ENCODE measurements at places on chromosomes 2 and 18.

DNA sequence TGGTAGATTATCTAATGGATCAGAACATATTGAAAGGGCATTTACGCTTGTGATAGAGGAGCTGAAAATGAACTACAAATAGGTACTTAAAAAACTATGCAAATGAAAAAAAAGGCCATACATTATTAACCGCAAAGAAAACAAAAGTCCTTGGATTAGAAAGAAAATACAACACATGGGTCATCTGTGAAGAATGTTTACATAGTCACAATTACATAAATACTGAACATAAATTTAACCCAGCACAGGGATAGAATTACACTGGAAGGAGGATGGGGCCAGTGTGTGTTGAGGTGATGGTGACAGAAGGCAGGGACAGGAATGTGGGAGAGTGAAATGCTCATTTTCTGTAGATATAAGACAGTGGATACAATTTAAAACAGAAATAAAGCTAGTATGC is 6.6 kb downstream of the NTSR2 start:
- no peak for DNase-seq

DNA sequence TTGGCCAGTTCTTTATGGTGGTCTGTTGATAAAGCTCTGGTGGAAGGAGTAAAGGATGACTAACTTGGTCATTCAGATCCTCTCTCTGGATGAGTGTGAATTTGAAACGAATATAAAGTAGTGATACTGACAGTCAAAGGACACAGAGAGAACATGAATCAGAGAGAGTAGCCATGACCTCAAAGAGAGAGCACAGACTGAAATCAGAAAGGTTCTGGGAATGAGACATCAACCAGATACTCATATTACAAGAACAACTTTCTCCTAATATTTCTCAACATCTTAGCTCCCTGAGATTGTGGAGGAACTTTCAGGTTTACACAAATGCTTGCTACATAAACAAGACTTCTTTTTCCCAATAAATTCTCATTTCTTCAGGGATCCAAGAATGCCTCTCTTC is 849.1 kb upstream of the CHAC2 start:
- DNase-seq: no peak

DNA sequence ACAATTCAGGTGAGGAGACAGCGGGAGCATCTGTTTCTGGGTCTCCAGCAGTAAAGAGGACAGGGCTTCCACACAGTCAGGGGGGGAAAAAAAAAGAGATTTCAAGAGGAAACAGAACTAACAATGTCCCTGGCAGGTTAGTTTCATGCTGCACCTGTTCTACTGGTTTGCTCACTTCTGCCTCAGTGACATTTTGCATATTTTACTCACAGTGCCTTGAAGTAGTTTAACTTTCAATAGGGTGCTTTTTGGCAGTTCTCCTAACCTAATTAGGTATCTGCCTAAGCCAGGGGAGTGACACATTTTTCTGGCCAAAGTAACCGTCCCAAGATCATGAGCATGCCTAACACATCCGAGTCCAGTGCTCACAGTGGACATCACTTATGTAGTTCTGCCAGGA is 109.0 kb upstream of the ALK start:
- DNase-seq: no peak

- no peak for DNase-seq
Measured at GRCh38 chr2:242011991-242012764, 142.6 kb downstream of the RTP5 start.

GRCh38 chr2:46001741-46002506 is 295.3 kb upstream of the EPAS1 start:
- no peak for DNase-seq

DNA sequence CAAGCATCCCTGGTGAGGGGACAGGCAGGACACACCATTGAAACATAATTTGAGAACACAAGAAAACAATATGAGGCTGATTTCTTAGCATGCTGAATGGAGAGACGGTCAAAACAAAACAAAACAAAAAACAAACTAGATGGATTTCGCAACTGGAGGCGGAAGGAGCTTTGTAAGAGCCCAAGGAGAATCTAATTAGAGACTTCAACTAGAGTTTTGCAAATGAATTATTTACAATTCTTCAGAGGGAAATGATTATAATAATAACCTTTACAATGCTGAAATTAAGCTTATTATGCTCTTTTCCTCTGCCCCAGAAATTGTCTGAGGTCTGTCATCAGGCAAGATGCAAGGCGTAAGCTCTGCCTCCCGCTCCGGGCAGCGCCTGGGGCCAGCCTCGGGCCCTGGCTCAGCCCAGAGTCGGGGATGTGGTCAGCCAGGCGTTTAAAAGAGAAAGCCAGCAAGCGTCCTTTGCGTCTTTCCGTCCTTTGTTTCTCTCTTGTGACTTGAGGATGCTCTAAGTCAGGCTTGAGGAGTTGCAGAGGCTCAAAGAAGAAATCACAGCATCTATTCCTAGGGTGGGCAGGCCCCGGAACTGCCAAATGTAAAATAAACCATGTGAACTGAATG is 139.6 kb downstream of the TWIST2 start:
- DNase-seq: no peak

DNA sequence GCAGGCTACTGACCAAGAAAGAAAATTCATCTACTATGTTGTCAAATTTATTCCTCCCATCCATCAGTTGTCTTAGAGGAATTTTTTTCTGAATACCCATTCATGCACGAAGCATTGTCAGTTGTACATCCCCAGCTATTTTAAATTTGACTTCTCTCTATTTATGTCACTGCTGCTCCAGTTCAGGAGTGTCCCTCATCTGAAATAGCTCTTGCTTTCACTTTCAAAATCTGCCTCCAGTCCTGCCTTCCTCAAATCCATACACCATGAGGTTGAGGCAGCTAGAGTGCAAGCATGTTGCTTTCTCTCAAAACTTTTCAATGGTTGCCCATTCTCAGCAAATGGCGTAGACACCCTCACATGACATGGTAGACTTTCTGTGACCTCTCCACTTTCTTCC is 335.4 kb upstream of the CDH2 start:
- DNase-seq: no peak

DNA sequence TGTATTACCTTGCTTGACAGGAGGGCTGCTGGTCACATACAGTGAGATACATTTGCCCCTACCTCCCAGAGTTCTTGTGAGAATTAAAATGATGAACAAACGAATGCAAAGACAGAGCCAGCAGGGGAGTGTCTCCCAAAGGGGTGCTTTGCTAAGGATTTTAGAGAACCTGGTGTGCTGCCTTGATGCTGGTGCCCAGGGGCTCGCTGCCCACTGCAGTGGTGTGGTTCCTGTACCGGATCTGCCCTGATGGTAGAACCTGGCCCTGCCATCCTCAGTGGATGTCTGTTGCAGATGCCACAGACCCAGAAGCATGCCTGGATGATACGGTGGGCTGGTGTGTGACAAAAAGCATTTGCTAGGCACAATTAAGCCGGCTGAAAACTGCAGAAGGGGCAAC is 414.8 kb upstream of the HS6ST1 start:
- no peak for DNase-seq

- DNase-seq: no peak
Measured at GRCh38 chr2:172447811-172448493, 20.6 kb downstream of the ITGA6 start.

DNA sequence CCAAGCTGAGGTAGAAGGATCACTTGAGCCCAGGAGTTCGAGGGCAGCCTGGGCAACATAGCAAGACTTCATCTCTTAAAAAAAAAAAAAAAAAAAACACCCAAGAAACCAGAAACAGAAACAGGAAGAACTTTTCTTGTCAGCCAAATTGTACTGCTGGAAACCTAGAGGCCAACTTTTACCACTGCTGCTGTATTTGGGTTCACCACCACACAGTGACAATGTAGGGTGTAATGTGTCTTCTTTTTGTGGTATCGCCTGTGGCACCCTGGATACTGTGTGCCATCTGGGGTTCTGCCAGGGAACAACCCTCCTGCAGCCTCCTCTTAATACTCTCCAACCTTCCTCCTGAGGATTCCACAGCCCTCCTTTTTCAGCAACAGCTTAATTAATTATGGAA is 72.6 kb downstream of the STK39 start:
- DNase-seq: no peak

GRCh38 chr2:8312861-8313830 is 368.7 kb upstream of the ID2 start:
- DNase-seq: no peak

GRCh38 chr2:111965062-111965461 is 66.7 kb downstream of the MERTK start:
- no peak for DNase-seq

- DNase-seq: no peak
Measured at GRCh38 chr2:230762317-230762896, 49.8 kb downstream of the CAB39 start.

GRCh38 chr2:112725545-112726457 is 5.0 kb downstream of the NT5DC4 start:
- no peak for DNase-seq

DNA sequence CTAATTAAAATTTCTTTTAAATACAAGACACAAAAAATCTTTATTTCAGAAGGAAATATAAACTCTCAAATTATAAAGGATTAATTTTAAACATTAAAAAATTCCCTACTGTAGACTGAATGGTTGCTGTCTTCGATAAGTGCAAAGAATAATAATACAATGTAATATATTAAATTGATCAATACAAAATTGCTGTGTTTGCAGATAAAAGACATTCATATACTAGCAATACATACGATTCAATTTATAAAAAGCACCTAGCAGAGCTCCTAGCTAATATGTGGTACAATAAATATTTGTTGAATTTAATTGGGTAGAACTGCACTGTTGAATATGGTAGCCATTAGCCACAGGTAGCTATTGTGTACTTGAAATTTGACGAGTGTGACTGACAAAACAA is 6.6 kb downstream of the ZSWIM2 start:
- DNase-seq: no peak

GRCh38 chr2:121334581-121335293 is 49.7 kb upstream of the TFCP2L1 start:
- no peak for DNase-seq

DNA sequence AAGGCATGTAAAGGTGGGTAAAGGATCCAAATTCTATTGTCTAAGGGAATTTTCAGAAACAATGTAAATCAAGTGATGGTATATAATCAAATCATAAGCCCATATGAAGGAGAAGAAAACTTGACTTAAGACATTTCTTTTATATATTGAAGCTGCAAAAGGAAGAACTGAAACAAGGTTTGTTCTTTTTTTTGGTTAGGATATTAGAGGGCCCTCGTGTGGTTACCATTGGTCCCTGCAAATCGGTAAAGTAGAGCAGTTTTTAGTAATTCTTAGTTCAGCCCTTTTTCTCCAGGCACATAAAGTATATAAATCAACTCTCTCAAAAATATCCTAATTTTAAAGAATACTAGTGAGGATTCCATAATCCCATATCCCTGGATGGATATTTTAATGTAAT is 105.6 kb upstream of the STK17B start:
- DNase-seq: no peak

DNA sequence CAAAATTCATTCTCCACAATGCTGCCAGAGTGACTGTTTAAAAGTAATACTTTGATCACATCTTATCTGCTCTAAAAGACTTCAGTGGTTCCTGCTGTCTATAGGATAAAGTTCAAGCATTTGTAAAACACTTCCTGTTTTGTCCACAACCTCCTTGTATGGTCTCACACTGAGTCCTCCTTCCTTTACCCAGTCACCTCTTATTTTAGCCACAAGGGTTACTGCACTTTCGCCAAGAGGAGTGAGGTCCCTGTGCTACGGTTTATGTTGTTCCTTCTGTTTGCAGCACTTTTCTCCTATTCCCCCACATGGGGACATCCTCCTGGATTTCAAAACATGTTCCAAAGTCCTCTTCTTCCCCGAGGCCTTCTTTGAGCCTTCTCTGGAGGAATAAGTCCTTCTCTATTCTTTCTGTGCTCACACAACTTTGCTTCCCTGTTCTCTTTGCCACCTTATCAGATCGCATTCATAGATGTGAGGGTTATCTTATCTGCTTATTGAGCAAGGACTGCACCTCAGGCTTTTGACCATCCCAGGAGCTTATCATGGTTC is 112.2 kb upstream of the NABP1 start:
- DNase-seq: no peak

- no peak for DNase-seq
Measured at GRCh38 chr2:3214806-3215404, 162.7 kb downstream of the EIPR1 start.

DNA sequence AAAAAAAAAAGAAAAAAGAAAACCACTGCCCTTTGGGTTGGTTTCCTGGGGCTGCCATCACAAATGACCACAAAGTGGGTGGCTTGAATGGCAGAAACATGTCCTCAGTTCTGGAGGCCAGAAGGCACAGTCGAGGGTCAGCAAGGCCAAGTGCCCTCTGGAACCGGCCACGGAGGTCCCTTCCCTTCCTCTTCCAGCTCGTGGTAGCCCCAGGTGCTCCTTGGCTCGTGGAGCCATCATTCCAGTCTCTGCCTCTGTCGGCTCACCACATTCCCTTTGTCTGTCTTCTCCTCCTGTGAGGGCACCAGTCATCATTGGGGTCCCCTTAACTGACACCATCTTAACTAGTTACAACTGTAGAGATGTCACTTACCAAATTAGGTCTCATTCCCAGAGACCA is 8.5 kb upstream of the NFATC1 start:
- DNase-seq: no peak

Measured in stimulated activated CD4-positive, alpha-beta T cell treated with anti-CD3 and anti-CD28 coated beads, Interleukin-15, amount 100 ng/mL, for 1 hour (primary cell).